ENCODE measurements at places on chromosomes 4 and X. TPM values are rescaled to one million over a fixed set of nuclear protein-coding genes. Genes with fewer than 3 reads are reported as not detected.

DNA sequence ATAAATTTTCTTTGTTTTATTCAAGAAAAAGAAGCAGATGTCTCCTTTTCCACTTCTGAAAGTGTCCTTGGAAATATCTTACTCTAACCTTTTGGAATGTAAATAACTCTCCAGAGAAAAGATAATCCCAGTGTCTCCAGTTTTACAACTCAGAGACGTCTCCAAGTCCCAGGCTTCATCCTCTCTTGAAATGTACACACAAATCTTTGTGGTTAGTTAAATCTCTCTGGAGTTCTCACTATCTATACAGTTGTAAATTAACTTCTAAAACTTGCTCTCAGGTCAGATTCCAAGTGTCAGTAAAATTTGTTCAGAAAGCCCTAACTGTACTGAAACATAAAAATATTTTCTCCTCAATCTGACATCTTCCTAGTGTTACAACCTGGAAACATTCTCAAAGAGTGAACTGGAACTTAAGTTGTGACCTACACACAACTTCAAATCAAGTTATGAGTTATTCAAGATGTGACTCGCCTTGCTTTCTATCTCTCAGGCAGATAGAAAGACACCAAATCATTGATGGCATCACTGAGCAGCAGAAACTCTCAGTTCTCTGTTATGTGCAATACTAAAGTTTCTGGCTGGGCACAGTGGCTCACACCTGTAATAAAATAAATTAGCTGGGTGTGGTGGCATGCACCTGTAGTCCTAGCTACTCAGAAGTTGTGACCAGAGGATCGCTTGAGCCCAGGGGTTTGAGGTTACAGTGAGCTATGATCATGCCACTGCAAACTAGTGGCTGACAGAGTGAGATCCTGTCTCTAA, 284.2 kb downstream of the RCHY1 start:
- no peaks in the 10 kb centered on the region for H3K36me3 ChIP-seq
- DNase-seq, result no peak
- H3K27ac ChIP-seq, result no peak overlapping the region
- no peak overlapping the region for H3K4me3 ChIP-seq
- peaks cover 5% of the 10 kb centered on the region for H3K4me1 ChIP-seq

- H3K27ac ChIP-seq, result no peak overlapping the region
- DNase-seq, result no peak
- no peaks in the 10 kb centered on the region for H3K36me3 ChIP-seq
These were observed 299.4 kb downstream of the PPARGC1A start for GRCh38 chr4:23590431-23590830.

- H3K36me3 ChIP-seq, result no peaks in the 10 kb centered on the region
- no peaks in the 10 kb centered on the region for H3K4me1 ChIP-seq
- DNase-seq, result no peak
- no peak overlapping the region for H3K4me3 ChIP-seq
- H3K27me3 ChIP-seq, result no peaks in the 10 kb centered on the region
These were observed 193.0 kb upstream of the IGFBP7 start for GRCh38 chr4:57303012-57303751.

DNA sequence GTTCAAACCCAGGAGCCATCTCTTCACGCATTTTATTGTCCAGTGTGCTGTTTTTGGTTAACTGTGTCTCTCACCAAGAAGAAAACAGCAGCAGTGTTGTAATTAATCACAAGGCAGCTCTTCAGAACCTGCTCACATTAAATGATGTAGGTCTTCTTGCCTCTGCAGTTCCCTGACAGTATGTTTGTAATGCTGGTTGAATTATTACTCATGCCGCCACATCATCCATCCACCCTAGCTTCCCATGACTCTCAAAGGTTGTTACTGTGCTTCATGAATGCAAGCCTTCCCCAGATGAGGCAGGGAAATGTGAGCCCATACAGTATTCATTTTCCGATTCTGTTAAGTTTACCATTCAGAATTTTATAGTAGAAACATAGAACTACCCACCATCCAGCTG, 17.4 kb downstream of the TLR10 start:
- DNase-seq, result no peak
- H3K4me3 ChIP-seq, result no peak overlapping the region
- H3K27ac ChIP-seq, result no peak overlapping the region
- no peaks in the 10 kb centered on the region for H3K27me3 ChIP-seq
- peaks cover 40% of the 10 kb centered on the region for H3K4me1 ChIP-seq
- no peaks in the 10 kb centered on the region for H3K36me3 ChIP-seq

- no peak for DNase-seq
- no peaks in the 10 kb centered on the region for H3K4me1 ChIP-seq
- no peak overlapping the region for H3K4me3 ChIP-seq
- H3K27ac ChIP-seq, result no peak overlapping the region
These were observed 382.9 kb downstream of the RPA4 start for GRCh38 chrX:97266406-97267121.

DNA sequence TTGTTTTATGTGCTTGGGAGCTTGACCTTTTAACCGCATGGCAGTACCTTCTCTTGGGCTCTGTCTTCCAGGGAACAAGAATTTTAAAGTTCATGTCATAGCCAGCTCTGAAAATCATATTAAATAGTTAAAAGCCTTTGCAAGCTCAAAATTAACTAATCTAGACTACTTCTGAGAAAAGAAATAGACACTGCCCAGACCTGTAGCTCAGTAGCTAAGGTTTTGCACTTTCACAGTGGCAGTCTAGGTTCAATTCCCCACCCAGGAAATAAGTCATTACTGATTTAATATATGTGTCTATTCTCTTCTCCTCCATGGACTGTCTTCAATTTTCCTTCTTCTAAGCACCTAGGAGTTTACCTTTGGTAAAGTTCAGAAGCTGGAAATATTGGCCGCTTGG, 27.4 kb downstream of the HSD17B11 start:
- no peaks in the 10 kb centered on the region for H3K27me3 ChIP-seq
- DNase-seq, result no peak
- peaks cover 100% of the 10 kb centered on the region for H3K36me3 ChIP-seq

DNA sequence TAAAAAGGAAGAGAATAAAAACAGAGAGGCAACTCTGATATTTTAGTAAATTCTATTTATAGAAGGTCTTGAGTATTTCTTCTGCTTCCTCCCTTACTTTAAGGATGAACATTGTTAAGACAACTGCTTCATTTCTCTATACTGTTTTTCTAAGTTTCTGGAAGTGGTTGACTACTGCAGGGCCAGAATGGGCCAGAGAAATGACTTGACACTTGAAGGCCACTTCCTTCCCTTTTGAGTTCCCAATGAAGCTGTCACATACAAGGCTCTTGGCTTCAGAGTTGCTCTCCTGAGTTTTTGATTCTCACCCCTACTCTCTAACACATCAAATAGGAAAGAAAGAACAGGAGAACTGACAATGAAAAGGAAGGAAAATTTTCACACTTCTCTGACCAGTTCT, 37.6 kb downstream of the PKD2 start:
- peaks cover 17% of the 10 kb centered on the region for H3K36me3 ChIP-seq
- no peaks in the 10 kb centered on the region for H3K4me1 ChIP-seq

DNA sequence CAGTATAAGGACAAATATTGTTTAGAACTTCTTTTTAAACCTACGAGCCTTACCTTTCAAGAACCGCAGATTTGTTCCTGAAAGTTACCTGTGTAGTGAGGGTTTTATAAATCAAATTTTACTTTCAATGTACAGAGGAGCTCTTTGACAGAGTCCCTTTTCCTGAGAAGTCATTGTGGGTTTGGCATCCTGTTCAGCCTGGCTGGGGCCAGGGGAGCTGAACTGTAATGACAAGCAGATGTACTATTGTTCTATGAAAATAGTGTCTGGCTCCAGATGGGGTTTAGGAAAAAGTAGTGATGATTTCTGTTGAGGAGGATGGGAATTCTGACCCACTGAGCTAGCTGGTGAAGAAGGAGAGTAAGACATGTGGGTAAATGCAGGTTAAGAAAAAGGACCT, 196.2 kb upstream of the PGRMC2 start:
- DNase-seq, result no peak
- no peak overlapping the region for H3K4me3 ChIP-seq
- H3K36me3 ChIP-seq, result no peaks in the 10 kb centered on the region
- no peaks in the 10 kb centered on the region for H3K4me1 ChIP-seq

- H3K27me3 ChIP-seq, result no peaks in the 10 kb centered on the region
- no peaks in the 10 kb centered on the region for H3K36me3 ChIP-seq
- no peak for DNase-seq
These were observed 139.3 kb downstream of the CHIC2 start for GRCh38 chr4:53925050-53925605.

Gene AREG
- 1.9 TPM for total RNA-seq

Gene USP17L15
- total RNA-seq, result not detected

Gene CT45A6
- total RNA-seq, result not detected

Gene SRPX2
- 7.7 TPM for total RNA-seq

Gene RASSF6
- total RNA-seq, result 0.20 TPM

Gene THAP6
- 23.7 TPM for total RNA-seq

Gene GAB1
- 53.6 TPM for total RNA-seq

Gene S100G
- total RNA-seq, result not detected

Data from spleen (tissue), 13 donors.